GM12878 (cell line): ENCODE measurements at places on chromosomes 13 and 19. TPM values are rescaled to one million over a fixed set of nuclear protein-coding genes. Genes with fewer than 3 reads are reported as not detected.

The PSG6 gene
- polyA plus RNA-seq: not detected in 2 replicates

The ACP7 gene
- not detected in 2 replicates for polyA plus RNA-seq

The KLK15 gene
- polyA plus RNA-seq: not detected in 2 replicates

The ZNF616 gene
- polyA plus RNA-seq: 4.4 and 5.7 TPM in 2 replicates
